Activated T-cell treated with anti-CD3 and anti-CD28 coated beads for 4 hours (primary cell): ENCODE measurements at places on chromosomes 12 and 14.

GRCh38 chr12:49985981-49986380 lies 13.2 kb downstream of the AQP6 start:
- DNase-seq: no peak

DNA sequence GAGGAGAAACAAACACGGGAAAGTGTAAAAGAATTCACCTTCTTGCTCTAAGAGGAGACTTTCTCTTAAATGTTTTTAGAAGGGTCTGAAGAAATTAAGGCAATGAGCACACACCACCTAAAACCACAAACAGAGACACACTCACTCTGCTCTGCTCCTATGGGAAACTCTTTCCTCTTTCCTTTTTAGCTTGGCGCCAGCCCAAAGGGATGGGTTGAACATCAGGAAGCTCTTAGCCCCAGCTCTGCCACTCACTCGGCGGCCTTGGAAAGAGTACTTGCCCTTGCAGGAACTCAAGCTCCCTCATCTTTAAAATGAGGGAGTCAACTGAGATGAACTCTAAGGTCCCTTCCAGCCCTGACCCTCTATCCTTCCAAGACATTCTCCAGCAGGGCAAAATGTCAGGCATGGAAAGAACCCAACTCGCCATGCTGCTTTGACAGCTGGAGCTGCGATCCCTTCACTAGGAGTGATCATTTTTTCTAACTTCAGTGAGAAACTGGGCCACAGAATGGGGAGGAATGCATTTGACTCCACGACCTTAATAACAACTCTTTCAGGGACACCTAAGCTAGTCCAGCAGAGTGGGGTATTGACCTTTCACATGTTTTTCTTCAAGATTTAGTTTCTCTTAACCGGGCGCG lies 980 bp upstream of the RNASE8 start:
- no peak for DNase-seq

DNA sequence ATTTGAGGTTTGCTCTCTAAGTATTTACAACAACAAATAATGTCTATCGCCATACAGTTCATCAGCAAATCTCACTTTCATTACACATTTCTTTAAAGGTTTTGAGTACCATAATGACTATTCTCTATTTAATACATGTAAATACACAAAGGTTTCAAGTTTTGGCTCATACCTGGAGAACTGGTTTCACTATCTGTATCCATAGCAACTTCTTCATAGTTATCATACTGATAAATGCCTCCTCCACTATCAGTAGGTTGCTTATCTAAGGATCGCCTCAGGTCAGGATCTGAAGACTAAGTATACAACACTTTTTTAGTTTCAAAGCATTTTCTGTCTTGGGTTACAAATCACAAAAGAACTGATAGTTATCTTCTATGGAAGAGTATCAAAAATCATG lies 21.4 kb downstream of the ZFC3H1 start:
- DNase-seq: no peak

DNA sequence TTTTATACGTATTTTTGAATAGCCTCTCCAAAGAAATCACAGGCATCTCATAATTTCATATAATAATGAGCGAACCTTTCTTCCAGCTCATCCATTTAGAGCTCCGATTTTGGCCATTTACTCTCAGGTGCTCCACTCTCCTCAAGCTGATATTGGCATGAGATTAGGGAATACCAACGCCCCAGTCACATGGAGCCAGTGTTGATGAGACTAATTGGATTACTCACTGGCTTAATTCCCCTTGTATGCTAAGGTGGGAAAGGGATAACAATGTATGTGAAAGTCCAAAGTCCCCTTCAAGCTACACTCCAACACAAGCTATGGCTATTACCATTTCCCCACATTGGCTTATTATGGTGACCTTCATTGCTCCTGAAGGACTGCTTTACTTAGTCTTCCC lies 76.6 kb upstream of the NAV3 start:
- DNase-seq: no peak

- peak; percentile 9 for DNase-seq
These were observed 11.4 kb upstream of the BCAT1 start for GRCh38 chr12:24960222-24960855.

- DNase-seq: no peak
These were observed 67.1 kb upstream of the SINHCAF start for GRCh38 chr12:31393004-31393550.

DNA sequence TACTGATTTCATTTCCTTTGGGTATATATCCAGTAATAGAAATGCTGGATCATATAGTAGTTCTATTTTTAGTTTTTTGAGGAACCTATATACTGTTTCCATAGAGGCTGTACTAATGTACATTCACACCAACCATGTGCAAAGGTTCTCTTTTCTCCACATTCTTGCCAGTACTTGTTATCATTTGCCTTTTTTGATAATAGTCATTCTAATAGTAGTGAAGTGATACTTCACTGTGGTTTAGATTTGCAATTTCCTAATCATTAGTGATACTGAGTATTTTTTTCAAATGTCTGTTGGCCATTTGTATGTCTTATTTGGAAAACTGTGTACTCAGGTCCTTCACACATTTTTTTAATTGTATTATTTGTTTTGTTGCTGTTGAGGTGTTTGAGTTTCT lies 148.2 kb upstream of the NAV3 start:
- no peak for DNase-seq
